Fibroblast of skin of right biceps (primary cell): ENCODE measurements at places on chromosomes 6 and 20.

GRCh38 chr6:20630617-20631548 lies 96.6 kb downstream of the CDKAL1 start:
- no peak for DNase-seq

DNA sequence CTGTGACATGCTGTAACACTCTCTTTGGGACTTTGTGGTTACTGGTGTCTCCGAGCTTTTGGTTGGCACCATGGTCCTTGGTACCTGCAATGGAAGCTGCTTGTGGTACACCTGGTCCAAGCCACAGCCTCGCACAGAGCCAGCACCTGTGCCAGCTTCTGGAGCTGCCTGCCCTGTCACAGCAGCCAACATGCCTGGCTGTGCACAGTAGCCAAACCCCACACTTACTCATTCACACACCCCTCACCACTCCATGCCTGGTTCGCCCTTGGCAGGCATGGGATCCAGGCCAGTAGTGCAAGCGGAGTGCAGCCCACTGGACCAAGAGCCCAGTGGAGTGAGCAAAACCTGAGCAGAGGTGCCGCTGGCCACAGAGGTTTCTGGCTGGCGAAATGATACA lies 459.9 kb downstream of the TBC1D32 start:
- no peak for DNase-seq

DNA sequence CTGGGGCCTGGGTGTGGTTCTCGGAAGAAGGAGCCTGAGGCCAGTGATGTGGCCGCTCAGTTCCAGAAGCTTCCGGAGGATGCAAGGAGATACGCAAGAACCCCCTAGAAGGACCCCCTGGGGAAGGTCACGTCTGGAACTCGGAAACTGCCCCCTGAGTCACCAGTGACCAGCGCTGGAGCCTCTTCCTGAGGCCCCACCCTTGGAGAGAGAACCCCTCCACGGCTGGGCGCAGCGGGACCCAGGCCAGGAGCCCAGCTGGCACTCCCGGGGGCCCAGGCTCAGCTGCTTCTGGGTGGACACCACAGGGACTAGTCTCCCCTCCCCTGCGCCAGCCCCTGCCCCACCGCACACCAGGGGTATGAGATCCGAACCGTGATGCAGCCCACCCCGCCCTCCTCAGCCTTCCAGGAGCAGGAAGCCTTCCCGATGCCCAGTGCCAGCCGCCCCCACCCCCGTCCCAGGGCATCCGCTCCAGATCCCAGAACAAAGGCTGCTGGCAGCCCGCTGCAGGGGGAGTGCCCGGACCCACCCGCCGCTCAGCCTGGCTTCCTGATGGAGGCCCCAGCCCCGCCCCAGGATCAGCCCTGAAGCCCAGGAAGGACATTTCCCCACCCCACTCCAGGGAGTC lies 7.5 kb downstream of the LAMA5 start:
- DNase-seq: no peak

GRCh38 chr6:158095031-158095430 lies 73.0 kb downstream of the SERAC1 start:
- DNase-seq: no peak

DNA sequence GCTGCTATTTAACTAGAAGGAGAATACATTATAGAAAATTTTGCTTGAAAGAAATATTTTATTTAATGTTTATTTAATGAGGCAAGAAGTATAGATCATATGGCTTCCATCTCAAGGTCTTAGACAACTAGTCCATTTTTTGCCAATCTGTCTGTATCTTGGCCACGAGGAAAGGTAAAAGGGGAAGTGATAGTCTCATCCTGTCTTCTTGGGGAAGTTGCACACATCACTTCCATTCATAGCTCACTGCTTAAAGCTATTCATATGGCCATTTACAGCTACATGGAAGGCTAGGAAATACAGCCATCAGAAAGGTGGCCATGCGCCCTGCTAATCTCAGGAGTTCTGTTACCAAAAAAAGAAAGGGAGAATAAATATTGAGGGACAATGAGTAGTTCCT lies 50.8 kb downstream of the METTL24 start:
- no peak for DNase-seq

DNA sequence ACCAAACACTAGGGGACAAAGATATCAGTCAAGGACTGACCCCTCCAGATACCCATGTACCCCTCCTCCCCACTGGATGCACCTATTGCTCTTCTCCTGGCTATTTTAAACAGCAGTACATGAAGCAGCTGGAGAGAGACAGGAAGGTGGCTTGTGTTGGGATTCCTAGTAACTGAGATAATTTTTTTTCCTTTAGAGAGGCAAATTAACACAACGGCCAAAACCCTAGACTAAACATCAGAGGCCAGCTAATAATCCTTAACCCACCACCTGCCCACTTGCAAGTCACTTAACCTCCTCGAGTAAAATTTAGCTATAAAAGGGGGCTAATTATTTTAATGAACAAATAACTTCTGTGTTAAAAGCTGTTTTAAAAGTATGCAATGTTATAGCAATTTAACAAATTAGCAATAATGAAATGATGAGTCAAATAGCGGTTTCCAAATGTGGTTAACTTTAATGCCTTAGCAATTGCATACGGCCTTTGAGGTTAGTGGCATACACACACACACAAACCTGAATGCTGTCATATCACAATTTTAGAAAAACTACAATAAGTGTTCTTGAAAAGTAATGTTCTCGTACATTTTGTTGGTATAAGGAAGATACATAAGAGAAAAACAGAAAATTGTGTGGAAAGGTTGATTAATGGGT lies 151.7 kb downstream of the FRK start:
- DNase-seq: peak; percentile 23

DNA sequence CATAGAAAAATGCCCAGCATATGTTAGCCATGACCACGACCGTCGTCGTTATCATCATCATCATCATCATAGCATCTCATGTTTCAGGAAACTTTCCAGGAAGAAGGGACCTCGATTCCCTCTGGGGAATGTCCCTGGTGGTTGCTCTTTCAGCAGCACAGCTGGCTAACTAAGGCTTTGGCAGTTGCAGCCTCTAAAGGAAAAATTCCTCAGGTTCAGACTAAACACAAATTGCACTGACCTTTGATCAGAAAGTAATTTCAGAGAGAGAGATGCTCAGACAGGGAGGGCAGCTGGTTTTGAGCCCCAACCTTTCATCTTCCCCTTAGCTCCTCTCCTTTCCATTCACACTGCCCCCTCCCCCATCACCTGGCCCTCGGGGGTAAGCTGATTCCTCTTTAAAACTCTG lies 5.6 kb upstream of the CFB start:
- DNase-seq: peak; percentile 28

DNA sequence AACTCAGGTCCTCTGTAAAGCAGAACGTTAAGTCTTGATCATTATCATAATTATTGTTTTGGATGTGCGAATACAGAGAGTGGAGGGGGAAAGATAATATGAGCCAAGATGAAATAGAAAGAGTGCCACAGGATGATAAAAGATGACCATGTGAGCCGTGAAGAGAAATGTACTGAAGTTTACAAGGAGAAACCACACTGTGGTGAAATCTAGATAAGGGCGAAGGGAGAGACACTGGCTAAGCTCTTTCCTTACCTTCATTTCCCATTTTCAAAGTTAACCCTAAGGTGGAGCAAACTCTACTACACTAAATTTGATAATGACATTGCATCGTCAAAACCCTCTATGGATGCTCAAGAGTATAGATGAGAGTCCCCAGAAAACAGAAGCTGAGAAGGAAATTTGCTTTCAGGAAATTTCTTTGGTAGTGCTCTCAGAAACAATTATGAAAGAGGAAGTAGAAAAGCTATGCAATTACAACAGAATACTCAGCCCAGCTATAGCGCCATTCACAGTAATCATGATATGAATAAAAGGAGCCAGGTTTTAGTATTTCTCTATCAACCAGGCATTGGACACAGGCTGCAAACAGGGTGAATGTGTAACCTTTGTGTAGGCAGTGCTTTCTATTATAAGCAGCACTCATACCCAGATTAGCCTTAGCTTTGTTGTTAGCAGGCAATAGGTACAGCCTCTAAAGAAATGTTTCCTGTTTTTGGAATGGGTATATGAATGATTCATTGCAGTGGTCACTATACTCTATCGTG lies 1080.7 kb downstream of the GRIK2 start:
- no peak for DNase-seq

- DNase-seq: no peak
These were observed 1.0 kb upstream of the TGM6 start for GRCh38 chr20:2379511-2380229.

GRCh38 chr20:21781446-21782075 lies 76.1 kb downstream of the PAX1 start:
- DNase-seq: no peak

GRCh38 chr20:25212242-25212641 lies 16.7 kb downstream of the ENTPD6 start:
- DNase-seq: no peak

DNA sequence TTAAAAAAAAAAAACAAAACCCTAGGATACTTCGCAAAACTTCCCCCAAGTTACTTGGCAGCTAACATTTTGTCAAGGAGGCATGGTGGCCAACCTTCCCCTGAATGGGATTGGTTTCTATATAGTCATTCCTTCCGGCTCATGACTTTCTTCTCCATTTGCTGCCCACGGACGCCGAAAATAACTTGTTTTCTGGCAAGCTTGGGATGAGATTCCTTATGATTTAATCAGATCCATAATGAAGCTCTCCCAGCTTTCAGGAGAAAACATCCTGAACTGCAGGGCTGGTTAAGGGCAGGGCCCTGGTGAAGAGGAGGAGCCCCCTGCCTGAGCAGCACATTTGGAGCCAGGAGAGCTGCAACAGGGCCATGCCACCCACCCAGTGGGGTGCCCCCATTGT lies 49.9 kb downstream of the PPP1R16B start:
- peak; percentile 49 for DNase-seq

DNA sequence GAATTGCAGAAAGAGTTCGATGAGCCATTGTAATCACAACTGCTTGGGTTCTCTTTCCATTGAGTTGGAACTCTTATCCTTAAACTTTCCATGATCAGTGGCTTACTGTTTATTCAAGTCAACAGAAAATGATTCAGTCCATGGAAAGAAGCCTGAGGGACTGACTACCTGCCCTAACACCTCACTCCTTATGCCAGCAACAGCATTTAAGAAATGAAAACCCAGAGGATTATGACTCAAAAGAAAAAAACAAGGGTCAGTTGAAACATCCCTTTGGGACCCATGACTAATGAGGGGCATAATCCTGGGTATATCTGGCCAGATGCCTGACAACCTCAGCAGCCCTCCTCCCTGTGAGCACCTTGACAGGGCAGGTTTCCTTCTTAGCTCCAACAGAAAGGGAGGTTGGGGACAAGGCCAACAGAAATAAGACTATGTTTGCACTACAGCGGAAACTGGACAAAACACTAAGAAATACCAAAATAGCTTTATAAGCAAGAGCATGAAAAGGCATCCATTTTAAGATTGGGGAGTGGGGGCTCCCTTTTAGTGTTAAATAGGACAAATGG lies 106.7 kb downstream of the MAP3K5 start:
- no peak for DNase-seq
